ENCODE measurements at places on chromosomes 13 and 19. TPM values are rescaled to one million over a fixed set of nuclear protein-coding genes. Genes with fewer than 3 reads are reported as not detected.

Gene GSX1
- total RNA-seq: not detected

Gene SHC2
- total RNA-seq: not detected

Gene IGFL1
- not detected for total RNA-seq

Gene ZNF844
- 3.6 TPM for total RNA-seq

Gene DIAPH3
- 24.1 TPM for total RNA-seq

Gene PLK5
- total RNA-seq: not detected

Gene ZNF66
- 11.8 TPM for total RNA-seq

Gene LIM2
- total RNA-seq: not detected

Gene TNNI3
- total RNA-seq: not detected

DNA sequence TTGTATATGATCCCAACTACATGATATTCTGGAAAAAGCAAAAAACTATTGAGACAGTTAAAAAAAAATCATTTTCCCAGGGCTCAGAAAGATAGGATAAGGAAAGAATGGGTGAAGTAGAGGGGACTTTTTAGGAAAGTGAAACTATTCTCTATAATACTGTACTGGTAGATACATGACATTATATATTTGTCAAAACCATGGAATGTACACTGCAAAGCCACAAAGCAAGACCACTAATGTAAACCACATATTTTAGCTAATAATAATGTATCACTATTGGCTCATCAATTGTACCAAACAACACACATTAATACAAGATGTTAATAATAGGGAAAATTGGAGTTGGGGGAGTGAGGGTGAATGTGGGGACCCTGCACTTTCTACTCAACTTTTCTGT lies 182.6 kb downstream of the EFNB2 start:
- no peak for DNase-seq
- H3K36me3 ChIP-seq: no peaks in the 10 kb centered on the region
- H3K27me3 ChIP-seq: peaks cover 28% of the 10 kb centered on the region
- no peak overlapping the region for H3K4me3 ChIP-seq
- no peaks in the 10 kb centered on the region for H3K4me1 ChIP-seq

DNA sequence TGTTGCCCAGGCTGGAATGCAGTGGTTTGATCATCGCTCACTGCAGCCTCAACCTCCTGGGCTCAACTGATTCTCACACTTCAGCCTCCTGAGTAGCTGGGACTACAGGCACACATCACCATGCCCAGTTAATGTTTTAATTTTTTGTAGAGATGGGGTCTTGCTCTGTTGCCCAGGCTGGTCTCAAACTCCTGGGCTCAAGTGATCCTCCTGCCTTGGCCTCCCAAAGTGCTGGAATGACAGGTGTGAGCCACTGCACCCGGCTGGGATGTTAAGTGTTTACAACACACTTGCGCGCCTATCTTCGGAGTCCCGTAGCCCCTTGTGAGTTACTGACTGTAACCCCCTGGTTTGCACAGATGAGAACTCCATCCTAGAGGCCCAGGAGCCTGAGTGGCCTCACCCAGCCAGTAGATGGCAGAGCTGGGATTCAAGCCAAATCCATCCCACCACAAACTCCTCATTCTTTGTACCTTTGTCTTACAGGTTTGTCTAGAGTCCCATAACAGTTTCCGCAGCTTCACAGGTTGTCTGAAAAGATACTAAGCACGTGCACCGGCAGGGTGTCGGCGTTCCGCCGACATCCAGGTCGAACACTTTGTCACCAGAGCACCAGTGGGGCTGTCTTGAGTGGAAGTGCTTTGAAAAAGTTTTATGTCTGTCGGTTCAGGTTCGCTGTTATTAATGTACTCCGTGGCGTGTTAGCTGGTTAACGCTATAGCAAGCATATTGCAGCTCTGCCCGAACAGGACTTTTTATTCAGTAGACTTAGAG lies 14.7 kb downstream of the MAG start:
- no peaks in the 10 kb centered on the region for H3K36me3 ChIP-seq
- H3K4me3 ChIP-seq: no peak overlapping the region
- no peak for DNase-seq
- H3K27ac ChIP-seq: no peak overlapping the region
- peaks cover 3% of the 10 kb centered on the region for H3K4me1 ChIP-seq

GRCh38 chr19:55178781-55179599 lies 1.1 kb downstream of the SYT5 start:
- peaks cover 29% of the 10 kb centered on the region for H3K4me1 ChIP-seq
- no peak overlapping the region for H3K27ac ChIP-seq
- H3K36me3 ChIP-seq: no peaks in the 10 kb centered on the region
- DNase-seq: peak; percentile 95
- peak overlapping the region; percentile 59 for H3K4me3 ChIP-seq

GRCh38 chr13:112802802-112803195 lies 113.0 kb downstream of the ATP11A start:
- H3K4me1 ChIP-seq: no peaks in the 10 kb centered on the region
- H3K4me3 ChIP-seq: no peak overlapping the region
- H3K36me3 ChIP-seq: peaks cover 16% of the 10 kb centered on the region
- H3K27ac ChIP-seq: no peak overlapping the region
- H3K27me3 ChIP-seq: no peaks in the 10 kb centered on the region

DNA sequence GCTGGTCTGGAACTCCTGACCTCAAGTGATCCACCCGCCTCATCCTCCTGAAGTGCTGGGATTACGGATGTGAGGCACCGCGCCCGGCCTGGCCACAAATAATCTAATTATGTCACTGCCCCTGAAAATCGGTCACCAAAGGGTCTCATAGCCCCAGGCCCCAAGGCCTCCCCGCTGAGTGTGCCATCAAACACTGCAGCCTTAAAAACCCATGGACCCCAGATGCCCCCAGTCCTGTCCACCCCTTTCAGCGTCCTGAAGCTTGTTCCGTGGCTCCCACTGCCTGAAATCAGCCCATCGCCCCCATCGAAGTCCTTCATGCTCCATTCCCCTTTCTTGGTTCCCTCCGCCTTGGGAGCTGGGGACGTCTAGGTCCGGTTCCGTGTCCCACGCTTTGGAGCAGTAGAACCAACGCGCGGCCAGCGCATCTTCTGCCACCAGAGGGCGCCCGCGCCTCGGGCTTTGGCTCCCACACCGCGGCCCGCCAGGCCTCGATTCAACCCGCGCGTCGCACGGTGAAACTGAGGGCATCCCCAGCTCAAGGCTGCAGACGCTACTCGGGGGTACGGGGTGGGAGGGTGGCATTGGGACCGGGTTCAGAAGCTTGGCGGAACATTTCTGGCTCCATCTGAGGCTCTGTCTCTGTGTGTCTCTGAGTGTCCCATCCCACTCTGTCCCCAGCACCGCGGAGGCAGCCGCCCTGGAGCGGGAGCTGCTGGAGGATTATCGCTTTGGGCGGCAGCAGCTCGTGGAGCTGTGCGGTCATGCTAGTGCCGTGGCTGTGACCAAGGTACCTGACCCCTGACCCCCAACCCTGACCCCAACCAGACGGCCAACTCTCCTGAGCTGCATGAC lies 3.5 kb downstream of the YJEFN3 start:
- H3K36me3 ChIP-seq: peaks cover 16% of the 10 kb centered on the region
- no peak overlapping the region for H3K4me3 ChIP-seq
- H3K4me1 ChIP-seq: peaks cover 15% of the 10 kb centered on the region
- DNase-seq: peak; percentile 85
- H3K27me3 ChIP-seq: peaks cover 3% of the 10 kb centered on the region
- H3K27ac ChIP-seq: no peak overlapping the region

DNA sequence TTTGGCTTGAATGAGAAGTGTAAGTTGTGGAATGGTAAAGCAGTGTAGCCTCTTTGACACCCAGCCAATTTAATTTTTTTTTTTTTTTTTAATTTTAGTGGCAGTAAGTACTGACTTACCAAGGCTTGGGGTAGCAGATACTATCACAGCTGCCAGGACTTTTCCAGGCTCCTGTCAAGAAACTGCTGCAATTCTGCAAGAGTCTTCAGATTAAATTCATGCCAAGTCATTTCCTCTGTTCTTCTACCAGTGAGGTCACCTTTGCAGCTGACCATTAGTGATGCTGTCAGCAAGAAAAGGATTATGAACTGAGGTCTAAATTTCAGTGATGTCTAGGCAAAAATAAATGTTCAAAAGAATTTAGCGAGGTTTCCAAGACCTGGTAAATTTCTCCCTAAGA lies 91.2 kb downstream of the GGACT start:
- H3K27ac ChIP-seq: no peak overlapping the region
- H3K36me3 ChIP-seq: no peaks in the 10 kb centered on the region
- peaks cover 3% of the 10 kb centered on the region for H3K27me3 ChIP-seq
- DNase-seq: no peak

DNA sequence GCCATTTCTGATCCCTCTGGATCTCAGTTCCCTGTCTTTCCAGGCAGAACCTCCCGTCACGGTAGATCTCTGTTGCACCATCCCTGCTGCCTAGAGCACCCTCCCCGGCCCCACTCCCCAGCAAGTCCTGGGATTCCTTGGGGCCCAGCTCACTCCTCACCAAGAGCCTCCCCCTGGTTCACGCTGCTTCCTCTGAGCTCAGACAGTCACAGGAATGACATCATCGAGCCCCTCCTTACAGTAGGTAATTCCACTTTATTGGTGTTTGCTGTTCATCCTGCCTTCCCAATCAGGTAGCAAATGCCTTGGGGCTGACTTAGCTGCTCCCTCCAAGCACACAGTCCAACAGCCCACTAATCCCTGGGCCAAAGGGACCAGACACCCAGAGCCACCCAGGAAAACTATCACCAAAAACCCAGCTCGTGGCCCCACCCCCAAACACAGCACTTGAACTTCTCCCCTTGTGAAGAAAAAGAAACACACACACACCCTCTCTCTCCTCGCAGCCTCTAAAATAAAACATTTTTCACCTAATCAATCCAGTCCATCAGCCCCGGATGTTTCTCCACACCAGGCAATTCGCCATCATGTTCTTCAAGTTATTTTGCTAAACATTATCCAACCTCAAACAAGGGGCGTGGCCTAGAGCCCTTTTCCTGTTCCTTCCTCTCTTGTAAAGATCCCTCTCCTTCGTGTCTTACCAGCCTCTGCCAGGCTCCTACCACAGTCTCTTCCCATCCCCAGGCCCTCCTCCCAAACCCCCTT lies 2.5 kb downstream of the NAPA start:
- H3K4me1 ChIP-seq: peaks cover 73% of the 10 kb centered on the region
- H3K36me3 ChIP-seq: peaks cover 18% of the 10 kb centered on the region
- DNase-seq: peak; percentile 40
- H3K27ac ChIP-seq: peak overlapping the region; percentile 99
- no peaks in the 10 kb centered on the region for H3K27me3 ChIP-seq

Measured in activated CD4-positive, alpha-beta T cell treated with anti-CD3 and anti-CD28 coated beads, Interleukin-2, amount 10 ng/mL, durations not matched to agents 7 days and 5 days (primary cell).